ENCODE measurements at places on chromosomes 5 and 9.

DNA sequence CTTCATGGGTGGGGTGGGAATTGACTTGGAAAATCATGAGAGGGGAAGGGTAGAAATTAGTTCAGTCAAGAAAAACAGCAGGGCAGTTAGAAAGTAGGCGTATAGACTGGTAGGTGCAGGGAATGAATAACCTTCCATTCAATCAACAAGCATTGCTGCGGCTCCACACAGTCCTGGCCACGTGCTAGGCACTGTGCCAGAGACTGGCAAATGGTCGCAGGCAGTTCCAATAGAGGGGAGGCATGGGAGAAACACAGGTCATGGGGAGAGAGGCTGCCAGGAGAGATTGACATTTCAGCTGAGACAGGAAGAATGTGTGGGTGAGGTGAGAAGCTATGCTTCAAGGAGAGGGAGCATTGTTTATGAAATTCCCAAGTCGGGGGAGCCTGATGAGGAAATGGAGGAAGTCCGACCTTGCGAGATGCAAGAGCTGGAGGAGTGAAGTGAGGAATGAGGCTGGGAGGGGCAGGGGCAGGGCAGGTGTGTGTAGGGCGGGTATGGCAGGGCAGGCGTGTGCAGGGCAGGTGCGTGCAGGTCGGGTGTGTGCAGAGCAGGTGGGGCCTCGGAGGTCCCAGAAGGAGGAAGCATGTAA lies 54.4 kb upstream of the PPARGC1B start:
- DNase-seq: no peak

DNA sequence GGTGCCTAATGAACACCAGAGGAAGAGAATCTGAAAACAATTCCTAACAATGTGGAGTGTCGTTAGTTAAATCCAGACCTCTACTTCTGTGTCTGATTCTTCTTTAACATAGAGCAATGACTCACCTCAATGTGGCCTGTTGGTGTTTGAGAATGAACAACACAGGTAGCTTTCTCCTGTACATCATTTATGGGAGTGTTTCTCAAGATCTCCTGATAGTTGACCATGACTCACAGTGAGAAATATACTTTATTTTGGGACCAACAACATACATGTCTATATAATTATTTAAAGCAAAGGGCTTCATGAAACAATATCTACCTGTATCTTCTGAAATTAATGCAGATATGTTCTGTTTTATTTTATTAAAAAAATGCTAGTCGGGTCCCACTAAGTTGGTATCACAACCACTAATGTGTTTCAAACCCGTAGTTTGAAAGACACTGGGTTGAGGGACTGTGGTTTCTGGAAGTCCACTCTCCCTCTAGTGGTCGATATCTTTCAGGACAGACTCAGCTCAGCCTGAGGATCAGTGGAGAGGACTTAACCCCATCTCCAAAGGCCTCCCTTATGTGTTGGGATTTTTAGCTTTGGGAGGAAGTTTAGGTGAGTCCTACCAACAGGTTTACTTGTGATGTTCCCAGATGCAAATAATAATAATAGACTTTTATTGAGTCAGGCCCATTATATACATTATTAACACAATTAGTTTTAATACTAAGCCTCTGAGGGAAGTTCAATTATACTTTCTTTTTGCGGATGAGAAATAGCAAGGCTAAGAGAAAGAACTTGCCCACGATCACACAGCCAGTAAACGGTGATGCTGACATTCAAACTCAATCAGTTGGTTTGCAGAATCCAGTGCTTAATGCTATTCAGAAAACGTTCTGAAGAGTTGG lies 70.0 kb upstream of the KLF9 start:
- DNase-seq: no peak

DNA sequence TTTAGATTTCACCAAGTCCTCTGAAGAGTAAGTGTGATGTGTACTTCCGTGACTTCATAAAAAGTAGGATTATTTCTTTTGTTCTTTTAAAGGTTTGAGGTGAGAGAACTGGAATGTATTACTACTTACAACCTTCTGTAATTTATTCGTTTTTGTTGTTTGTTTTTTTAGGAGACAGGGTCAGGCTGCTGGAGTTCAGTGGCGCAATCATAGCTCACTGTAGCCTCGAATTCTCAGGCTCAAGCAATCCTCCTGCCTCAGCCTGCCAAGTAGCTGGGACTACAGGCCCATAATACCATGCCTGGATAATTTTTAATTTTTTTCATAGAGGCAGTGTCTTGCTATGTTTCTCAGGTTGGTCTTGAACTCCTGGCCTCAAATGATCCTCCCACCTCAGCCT lies 68.3 kb upstream of the RETREG1 start:
- no peak for DNase-seq

GRCh38 chr5:123283031-123283430 lies 140.2 kb downstream of the CEP120 start:
- DNase-seq: no peak

GRCh38 chr5:157476702-157477408 lies 16.8 kb downstream of the NIPAL4 start:
- DNase-seq: no peak

DNA sequence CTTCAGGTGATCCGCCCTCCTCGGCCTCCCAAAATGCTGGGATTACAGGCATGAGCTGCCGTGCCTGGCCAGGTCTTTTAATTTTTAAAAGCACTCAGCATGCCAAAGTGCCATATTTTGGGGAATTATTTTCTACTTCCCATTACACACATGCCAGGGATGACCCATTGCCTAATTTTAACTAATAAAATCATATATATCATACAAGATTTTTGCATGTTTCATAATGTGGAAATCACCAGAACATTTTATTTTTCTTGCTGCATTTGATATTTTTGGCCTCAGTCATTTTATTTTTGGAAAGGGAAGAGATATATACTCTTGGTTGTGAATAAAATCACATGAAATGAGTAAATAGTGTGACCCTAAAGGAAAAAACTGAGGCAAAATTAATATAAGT lies 45.3 kb upstream of the TENT2 start:
- no peak for DNase-seq

DNA sequence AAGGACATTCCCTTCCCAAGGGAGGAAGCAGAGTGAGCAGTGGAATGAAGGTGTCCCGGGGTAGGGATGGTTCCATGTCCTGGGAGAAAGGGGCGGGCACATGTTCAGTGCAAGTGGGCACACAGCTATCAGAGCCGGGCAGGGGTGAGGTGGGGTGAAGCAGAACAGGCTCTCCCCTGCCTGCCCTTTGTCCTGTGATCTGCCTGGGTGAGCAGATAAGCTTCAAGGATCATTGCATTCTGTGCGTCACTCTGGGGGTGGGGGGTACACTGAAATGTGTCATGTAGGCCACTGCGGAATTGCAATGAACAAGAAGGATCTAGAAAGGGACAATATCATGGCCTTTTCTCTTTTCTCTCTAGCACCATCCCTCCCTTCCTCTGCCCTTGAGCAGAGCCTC lies 61.7 kb upstream of the SHB start:
- DNase-seq: no peak

DNA sequence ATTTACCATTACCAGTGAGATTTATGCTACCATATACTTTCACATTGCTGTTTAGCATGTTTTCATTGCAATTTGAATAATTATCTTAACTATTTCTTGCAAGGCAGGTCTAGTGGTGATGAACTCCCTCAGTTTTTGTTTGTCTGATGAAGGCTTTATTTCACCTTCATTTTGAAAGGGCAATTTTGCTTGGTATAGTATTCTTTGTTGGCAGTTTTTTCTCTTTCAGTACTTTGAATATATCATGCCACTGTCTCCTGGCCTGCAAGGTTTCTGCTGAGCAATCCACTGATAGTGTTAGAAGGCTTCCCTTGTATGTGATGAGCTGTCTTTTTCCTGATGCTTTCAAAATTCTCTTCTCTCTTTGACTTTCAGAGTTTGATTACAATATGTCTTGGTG lies 188.0 kb downstream of the MARCHF11 start:
- DNase-seq: no peak

DNA sequence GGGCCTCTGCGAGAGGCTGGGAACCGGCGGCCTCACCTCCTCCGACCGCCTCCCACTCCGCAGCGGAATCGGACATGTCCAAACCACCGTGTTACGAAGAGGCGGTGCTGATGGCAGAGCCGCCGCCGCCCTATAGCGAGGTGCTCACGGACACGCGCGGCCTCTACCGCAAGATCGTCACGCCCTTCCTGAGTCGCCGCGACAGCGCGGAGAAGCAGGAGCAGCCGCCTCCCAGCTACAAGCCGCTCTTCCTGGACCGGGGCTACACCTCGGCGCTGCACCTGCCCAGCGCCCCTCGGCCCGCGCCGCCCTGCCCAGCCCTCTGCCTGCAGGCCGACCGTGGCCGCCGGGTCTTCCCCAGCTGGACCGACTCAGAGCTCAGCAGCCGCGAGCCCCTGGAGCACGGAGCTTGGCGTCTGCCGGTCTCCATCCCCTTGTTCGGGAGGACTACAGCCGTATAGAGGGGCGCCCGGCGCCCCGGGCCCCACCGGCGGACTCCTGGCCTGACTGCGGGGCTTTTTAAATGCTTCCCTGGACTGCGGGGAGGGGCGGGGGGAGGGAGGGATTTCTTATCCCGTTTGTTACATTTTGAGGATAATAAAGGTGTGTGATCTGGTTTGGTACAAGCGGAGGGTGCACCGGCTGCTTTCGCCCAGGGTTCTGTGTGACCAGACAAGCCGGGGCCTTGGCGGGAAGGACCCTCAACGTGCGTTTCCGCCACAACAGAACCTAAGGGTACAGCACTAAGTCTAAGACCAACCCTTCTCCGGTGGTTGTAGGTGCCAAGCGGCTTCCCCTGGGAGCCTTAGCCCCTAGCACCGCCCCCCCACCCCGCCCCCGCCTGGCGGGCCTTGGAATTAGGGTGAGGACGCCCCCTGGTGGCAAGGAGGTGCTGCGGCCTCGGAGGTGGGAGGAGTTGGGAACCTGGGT lies 9.3 kb downstream of the PRR7 start:
- peak; percentile 88 for DNase-seq

DNA sequence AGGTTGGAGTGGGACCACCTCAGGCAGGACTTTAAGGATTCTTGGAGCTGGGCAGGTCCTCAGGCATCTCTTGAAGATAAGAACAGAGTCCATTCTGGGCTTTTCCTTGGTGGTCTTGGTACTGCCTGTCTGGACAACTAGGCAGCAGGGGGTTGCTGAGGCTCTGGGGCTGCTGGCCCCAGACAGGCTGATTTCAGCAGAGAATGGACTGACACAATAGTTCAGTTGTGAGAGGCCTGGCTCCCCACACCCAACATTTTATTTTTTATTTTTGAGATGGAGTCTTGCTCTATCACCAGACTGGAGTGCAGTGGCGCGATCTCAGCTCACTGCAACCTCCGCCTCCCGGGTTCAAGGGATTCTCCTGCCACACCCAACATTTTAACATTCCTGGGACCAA lies 4.6 kb downstream of the ANGPTL2 start:
- no peak for DNase-seq

- no peak for DNase-seq
These were observed 88.0 kb downstream of the GPR21 start for GRCh38 chr9:123121457-123121856.

- DNase-seq: no peak
These were observed 446.2 kb downstream of the SEMA5A start for GRCh38 chr5:9099689-9100088.

- DNase-seq: no peak
These were observed 18.7 kb downstream of the NOTCH1 start for GRCh38 chr9:136527131-136527530.

- DNase-seq: no peak
These were observed 147.5 kb downstream of the GNAQ start for GRCh38 chr9:77883846-77884771.

DNA sequence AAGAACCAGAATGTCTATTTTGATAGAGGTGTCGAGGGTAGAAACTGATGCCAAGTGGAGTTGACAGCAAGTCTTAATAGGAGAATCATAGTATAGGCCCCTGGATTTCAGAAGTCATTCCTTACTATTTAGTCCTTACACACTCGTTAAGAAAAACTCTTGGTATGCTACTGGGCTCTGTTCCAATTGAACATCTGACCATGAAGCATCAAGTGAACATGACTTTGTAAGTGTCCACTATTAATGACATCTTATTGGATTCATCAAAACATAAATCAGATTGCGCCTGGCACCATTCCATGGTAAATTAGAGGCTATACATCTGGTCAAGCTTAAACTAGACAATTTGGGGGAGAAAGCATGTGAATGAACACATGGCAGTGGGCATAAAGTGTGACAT lies 1056.5 kb upstream of the EDIL3 start:
- no peak for DNase-seq

GRCh38 chr5:8209500-8209899 lies 340.6 kb downstream of the MTRR start:
- DNase-seq: no peak

DNA sequence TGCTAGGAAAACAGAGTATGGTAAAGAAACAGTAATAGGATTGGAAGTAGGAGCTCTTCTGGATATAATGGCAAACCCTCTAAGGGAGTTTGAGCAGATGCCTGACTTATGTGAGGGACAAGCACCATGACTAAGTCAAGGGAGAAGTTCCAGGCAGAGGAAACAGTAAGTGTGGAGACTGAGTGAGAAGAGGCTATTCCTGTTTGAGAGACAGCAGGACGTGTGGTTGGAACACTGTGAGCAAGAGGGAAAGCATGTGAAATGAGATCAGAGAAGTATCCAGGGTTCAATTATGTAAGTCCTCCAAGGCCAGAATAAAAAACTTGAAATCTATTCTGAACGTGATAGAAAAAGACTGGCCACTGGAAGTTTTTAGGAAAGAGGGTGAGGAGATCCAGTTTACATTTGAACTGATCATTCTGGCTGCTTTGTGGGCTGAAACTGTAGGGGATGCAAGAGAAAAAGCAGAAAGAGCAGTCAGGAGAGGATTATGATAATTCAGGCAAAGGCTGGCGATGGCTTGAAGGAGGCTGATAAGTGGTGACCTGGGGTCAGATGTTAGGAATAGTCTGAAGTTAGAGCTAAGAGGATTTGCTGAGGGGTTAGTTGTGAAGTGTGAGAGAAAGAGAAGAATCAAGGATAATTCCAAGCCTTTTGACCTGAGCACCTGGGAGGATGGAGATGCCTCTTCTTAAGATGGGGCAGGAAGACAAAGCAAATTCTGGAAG lies 19.2 kb downstream of the DMAC1 start:
- no peak for DNase-seq

GRCh38 chr9:137128862-137129455 lies 10.0 kb upstream of the GRIN1 start:
- DNase-seq: no peak

DNA sequence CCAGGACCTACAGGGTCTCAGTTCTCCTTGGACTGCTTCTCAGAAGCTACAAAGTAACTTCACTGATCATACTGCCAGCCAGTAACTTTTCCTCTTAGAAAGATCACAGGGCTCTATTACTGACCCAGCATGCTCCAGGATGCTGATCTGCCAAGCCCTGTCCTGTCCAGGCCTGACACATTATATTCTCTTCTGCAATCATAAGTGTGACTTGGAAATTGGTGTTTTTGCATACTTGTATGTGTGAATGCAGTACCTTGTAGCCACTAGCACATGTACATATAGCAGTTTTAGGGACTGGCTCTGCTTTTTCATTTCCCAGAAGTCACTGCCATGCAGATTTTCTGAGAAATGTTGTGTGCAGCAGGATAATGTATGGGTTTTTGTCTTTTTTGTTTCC lies 40.1 kb upstream of the CCNH start:
- DNase-seq: no peak

- no peak for DNase-seq
These were observed 33.2 kb downstream of the SLC36A1 start for GRCh38 chr5:151480384-151481293.

- no peak for DNase-seq
These were observed 453.9 kb downstream of the ENC1 start for GRCh38 chr5:74186356-74187315.

Data from stimulated activated CD8-positive, alpha-beta memory T cell treated with anti-CD3 and anti-CD28 coated beads, Interleukin-4, amount 100 ng/mL, for 4 hours (primary cell).